ENCODE measurements at places on chromosomes 1 and 21.
A peak's percentile ranks its signal among the peaks of the same experiment; 100 is the strongest.

DNA sequence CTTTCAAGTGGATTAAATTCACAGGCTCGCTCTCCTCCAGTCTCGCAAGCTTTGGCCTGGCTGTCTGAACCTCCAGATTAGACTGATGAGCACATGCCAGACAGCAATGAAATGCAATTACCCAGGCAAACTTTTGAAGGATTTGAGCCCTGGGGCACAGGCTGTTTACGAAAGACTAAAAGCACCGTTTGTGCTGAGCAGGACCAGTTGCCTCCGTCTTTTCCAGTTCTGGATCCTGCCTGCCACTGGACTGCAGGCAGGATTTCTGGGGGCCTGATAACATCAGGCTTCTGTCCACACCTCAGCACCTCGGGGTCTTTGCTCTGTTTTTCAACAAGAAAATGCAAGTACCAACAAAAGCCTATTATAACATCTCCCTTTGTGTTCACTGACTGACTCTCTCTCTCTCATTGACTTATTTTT lies 145.7 kb downstream of the CLIC6 start:
- DNase-seq, result no peak

- DNase-seq, result peak; percentile 50
Observed at GRCh38 chr1:230581446-230582079, 60.7 kb upstream of the COG2 start.

- no peak for DNase-seq
Observed at GRCh38 chr1:117511273-117511672, 94.6 kb upstream of the TENT5C start.

GRCh38 chr1:2573250-2573920 lies 13.2 kb upstream of the PRXL2B start:
- no peak for DNase-seq

DNA sequence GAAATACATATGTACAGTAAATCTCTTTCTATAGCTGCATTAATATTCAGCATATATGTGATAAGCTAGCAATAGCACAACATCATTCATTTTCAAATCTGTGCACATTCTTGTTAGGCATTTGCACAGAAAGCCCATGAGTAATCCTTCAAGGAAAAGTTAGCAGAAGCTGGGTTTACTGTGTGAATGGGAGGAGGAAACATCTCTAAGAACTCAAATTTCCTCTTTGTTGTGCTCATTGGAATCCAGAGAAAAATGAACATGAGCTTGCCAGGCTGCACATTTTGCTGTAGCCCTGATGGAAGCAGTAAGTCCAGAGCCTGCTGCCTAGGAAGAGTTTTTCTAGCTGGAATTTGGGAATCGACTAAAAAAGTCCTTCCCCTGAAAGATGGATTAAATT lies 214.2 kb upstream of the FOXD3 start:
- DNase-seq, result no peak

GRCh38 chr21:39927304-39927886 lies 60.2 kb downstream of the PCP4 start:
- DNase-seq, result no peak

GRCh38 chr1:181423301-181423918 lies 59.9 kb upstream of the CACNA1E start:
- peak; percentile 52 for DNase-seq

DNA sequence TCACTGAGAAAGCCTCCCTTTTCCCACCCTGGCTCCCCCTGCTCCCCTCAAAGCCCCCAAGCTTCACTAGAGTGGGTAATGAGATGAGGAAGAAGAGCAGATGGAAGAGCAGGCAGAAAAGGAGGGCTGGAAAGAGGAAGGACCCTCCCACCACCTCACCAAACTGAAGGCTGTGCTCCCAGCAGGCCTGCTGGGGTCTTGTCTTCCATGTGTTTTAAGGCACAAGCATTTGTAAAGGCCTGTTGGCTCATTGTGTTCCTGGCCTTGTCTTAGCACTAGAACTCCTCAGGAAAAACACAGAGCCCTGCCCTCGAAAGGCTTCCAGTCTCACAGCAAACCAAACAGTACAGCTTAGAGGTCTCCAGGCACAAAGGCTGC lies 51.5 kb downstream of the TOMM20 start:
- no peak for DNase-seq

- no peak for DNase-seq
Observed at GRCh38 chr1:202547215-202547614, 163.0 kb downstream of the SYT2 start.

- no peak for DNase-seq
Observed at GRCh38 chr1:244349103-244349531, 102.6 kb downstream of the ADSS2 start.

DNA sequence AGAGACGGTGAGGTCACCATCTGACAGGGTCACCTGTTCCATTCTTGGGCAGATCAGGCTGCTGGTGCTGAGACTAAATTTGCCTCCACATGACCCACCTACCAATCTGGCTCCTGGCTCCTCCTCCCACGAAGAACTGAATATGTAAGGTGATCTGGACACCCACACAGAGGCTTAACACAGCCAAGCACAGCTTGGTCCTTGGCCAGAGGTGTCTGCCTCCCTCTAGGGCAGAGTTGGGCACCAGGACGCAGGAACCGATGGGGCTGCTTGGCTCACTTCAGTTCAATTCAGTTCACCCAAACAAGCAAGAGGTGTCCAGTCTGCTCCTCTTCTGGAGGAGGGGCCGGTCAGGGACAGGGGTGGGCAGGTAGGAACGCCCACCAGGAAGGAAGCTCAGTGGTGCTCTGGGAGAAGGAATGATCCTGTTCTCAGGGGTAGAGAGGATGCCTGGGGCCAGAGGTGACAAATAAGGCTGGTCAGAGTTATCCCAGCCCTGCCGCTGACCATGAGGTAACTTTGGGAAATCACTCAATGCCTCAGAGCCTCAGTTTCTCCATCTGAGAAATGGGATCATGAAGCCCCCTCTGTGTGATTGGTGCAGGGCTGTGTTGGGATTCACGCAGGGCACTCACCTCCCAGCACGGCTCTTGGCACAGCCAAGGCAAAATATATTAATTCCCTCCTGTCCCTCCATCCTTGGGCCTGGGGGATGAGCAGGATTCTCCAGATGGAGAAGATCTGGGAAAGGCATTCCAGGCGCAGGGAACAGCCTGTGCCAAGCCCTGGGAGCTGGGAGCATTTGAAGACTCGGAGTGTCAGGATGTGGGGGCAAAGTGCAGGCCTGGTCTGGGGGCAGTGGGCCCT lies 284.5 kb downstream of the PTPRU start:
- DNase-seq, result no peak
